Lower leg skin (tissue), 4 donors: ENCODE measurements at places on chromosomes 11 and 22. TPM values are rescaled to one million over a fixed set of nuclear protein-coding genes. Genes with fewer than 3 reads are reported as not detected.
A peak's percentile ranks its signal among the peaks of the same experiment; 100 is the strongest.

Gene RAB36
- total RNA-seq, result 1.3 TPM

DNA sequence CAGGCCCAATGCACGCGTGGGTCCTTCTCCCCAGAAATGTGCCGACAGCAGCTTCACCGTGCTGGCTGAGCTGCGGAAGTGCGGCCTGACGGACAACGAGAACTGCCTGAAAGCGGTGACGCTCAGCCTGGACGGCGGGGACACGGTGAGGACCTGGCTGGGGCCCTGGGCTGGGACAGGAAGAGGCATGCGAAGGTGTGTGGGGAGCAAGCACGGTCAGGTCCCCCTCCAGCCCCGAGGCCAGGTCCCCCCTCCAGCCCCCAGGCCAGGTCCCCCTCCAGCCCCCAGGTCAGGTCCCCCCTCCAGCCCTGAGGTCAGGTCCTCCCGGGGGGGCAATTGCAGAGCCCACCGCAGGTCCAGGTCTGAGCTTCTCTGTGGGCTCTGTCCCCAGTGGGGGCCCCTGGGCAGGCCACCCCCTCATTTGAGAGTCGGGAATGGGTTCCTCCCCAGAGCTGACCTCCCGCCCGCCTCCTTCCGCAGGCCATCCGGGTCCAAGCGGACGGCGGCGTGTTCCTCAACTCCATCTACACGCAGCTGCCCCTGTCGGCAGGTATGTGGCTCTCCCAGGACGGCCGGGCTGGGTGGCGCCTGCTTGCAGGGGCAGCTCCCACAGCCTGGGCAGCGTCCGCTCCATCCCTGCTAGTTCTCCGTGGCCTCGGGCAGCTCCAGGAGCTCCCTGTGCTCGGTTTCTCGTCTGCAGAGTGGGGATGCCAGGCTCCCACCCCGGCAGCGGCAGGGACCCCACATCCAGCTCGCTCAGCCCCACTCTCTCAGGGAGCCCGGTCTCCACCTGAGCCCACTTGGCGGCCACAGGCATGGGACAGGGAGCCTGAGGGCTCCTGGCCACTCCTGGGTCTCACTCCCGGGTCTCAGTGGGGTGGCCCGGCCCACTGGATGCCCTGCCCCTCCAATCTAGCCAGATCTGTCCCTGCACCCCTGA lies 7.9 kb downstream of the MUC5B start:
- DNase-seq, result no peak

- DNase-seq, result peak; percentile 56
These were observed 75.9 kb upstream of the PRR5 start for GRCh38 chr22:44625981-44626687.

- DNase-seq, result no peak
These were observed 1.3 kb upstream of the INSC start for GRCh38 chr11:15113381-15113780.

DNA sequence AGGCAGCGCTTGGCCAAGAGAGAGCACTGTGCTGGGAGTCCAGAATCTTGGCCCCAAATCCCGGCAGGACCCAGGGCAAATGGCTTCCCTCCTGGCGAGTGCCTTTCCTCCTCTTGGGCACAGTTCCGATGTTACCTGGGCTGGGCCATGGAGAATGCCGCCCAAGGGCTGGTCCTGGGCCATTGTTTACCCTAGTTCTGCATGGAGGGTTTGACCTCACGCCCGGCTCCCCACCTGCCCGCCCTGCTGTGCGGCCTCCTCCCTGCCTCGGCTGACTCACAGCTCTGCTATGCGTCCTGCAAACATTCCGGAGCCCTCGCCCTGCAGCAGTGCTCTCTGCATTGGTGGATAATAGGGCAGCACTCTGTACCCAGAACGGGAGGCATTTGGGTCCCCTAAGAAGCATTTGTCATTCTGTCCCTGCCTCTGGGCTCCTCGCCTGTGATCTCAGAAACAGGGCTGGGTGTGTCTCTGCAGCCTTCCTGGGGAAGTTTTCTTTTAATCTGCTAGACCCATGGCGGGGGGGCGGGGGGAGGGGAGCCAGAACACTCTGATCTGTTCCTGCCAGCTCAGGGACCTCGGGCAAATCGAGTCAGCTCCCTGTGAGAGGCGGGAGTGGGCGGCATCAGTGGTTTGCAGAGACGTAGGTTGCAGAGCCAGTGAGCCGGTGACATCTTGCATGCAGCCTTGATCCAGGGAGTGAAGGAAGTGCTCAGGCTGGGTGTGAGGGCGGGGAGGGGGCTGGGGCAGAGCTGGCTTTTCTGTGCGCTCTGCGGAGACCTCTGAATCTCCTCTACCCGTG lies 32.9 kb upstream of the SMIM38 start:
- DNase-seq, result peak; percentile 63

- DNase-seq, result no peak
These were observed 55.6 kb downstream of the ARHGEF12 start for GRCh38 chr11:120391854-120392253.

GRCh38 chr11:6094186-6094585 lies 13.3 kb upstream of the OR56B4 start:
- DNase-seq, result no peak

DNA sequence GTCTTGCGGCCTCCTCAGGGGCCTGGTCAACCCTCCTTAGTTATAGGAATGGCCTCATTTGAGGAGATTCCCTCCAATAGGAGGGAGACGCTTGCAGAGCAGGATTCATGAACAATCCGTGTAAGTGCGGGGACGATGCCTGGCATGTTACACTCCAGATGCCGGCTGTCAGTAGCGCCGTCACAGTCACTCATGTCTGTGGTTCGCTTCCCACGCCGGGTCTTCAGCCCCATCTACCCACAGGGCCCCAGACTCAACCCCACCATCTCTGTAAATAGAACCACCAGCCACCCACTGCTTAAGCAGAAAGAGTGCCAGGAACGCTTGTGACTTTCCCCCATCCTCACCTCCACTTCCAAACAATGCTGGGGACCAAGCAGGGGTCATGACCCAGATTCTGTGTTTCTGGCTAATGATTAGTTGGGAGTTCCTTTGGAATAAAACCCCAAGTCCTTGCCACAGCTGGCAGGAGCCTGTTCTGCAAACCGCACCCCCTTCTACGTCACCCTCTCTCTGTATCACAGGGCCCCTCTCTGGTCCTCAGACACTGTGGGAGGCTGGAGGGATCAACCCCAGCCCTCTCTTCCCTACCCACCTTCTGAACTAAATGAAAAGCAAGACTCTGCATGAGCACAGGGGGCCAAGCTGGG lies 38.8 kb upstream of the TOLLIP start:
- peak; percentile 77 for DNase-seq

DNA sequence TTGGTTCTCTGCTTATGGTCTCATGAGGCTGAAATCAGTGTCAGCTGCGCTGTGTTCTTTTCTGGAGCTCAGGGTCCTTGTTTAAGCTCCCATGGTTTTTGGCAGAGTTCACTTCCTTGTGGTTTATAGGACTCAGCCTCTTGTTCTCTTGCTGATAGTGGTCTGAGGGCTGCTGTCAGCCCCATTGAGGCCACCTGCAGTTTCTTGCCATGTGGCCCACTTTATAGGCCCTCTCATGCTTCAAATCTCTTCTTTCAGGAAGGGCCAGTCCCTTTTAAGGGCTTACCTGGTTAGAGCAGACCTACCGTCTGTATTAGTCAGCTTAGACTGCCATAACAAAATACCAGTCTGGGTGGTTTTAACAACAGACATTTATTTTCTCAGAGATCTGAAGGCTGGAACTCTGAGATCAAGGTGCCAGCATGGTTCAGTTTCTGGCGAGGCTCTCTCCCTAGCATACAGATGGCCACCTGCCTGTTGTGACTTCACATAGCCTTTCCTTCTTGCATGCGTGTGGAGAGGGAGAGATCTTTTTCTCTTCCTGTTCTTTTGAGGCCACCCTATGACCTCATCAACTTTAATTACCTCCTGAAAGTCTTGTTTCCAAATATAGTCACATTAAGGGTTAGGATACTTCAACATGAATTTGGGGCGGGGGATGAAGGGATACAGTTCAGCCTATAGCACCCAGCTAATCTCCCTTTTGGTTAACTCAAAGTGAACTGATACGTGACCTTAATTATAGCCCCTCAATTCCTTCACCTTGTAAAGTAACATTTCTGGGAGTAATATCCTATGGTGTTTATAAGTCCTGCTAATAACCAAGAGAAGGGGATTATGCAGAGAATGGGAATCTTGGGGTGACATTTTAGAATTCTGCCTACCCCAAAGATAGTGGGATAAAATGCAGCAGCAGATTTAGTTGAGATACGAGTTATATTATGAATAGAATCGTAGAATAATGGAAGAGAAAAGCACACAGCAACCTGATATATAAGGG lies 131.8 kb downstream of the UVRAG start:
- peak; percentile 19 for DNase-seq

GRCh38 chr11:1073851-1074243 lies 827 bp upstream of the MUC2 start:
- DNase-seq, result no peak

GRCh38 chr22:27994481-27995331 lies 75.7 kb upstream of the PITPNB start:
- DNase-seq, result peak; percentile 78

GRCh38 chr11:106304274-106304673 lies 226.8 kb downstream of the AASDHPPT start:
- DNase-seq, result no peak

GRCh38 chr22:22118987-22119386 lies 125.6 kb upstream of the VPREB1 start:
- no peak for DNase-seq

DNA sequence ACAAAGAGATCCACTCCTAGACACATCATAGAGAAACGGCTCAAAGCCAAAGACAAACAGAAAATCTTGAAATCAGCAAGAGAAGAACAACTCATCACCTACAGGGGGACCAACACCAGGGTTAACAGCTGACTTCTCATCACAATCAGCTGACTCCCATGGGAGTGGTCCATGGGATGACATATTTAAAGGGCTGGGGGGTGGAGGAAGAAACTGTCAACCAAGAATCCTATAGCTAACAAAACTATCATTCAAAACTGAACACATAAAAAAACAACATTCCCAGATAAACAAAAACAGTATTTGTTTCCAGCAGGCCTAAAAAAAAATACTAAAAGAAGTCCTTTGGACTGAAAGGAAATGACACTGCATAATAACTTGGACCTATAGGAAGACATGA lies 86.7 kb downstream of the APOL5 start:
- DNase-seq, result no peak

Gene FAM83F
- total RNA-seq, result 32.4 TPM

- DNase-seq, result no peak
These were observed 16.4 kb downstream of the SLN start for GRCh38 chr11:107695446-107695845.

- DNase-seq, result no peak
These were observed 13.5 kb upstream of the TMA7B start for GRCh38 chr22:39946503-39947219.

DNA sequence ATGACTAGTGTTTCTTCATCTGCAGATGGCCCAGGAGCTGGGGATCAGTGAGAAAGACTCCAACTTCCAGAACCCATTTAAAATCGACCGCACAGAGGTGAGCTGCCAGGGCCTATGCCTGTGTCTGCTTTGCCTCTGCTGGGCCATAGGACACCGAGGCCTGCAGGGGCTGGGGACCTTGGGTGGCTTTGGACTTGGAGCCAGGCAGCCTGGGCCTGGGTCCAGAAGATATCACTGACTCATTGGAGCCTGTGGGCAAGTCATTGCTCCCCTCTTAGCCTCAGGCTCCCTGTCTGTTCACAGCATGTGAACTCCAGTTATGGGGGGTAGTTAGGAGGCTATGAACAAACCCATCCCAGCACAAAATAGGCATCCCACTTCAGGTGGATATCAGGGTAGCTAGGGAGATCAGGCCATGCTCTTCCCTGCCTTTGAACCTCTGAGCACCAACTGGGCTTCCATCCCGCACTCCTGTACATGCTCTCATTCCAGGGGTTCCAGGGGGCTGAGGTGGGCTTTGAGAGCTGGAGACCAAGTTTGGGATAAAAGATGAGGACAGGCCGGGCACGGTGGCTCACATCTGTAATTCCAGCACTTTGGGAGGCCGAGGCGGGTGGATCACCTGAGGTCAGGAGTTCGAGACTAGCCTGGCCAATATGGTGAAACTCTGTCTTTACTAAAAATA lies 13.4 kb downstream of the CCDC134 start:
- DNase-seq, result no peak

- peak; percentile 91 for DNase-seq
These were observed at the start of gene PICK1 for GRCh38 chr22:38056969-38057891. PICK1 (plus strand) TSS chr22:38057404; CDS start chr22:38057810, 406 bp downstream.

Gene PTGDR2
- total RNA-seq, result 0.64 TPM

DNA sequence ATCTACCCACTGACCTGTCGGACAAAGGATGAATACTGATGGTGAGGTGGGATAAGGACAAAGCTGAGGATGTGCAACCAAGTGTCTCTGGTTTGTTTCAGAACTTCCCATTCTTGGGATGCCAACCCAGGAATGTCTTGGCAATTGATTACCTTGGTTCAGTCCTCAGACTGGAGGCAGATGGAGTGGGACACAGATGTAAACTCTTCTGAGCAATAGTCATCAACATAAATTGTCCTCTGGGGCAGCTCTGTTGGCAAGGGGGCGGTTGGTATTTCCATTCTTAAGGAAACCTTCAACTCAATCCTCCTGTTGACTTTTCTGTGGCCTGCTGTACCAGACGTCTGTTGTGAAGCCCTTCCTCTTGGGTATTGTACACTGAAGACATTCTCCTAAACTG lies 6.8 kb downstream of the ABTB2 start:
- DNase-seq, result no peak

DNA sequence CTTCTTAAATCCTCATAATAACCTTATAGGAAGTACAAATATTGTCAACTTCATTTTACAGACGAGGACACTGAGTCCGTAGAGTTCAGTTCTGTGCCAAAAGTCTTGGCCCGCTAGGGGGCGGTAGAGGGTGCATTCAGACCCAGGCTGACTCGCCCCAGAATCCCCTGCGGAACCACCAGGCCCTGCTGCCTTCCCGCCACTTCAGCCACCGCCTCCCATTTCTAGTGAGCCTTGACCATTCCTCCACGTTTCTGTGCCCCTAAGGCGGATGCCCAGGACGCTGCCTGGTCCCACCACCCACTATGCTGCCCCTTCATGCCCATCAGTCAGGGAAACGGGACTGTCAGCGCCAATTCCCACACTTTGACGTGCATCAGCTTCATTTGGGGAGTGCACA lies 19.1 kb downstream of the SYT13 start:
- no peak for DNase-seq

Gene ACER3
- total RNA-seq, result 5.4 TPM

DNA sequence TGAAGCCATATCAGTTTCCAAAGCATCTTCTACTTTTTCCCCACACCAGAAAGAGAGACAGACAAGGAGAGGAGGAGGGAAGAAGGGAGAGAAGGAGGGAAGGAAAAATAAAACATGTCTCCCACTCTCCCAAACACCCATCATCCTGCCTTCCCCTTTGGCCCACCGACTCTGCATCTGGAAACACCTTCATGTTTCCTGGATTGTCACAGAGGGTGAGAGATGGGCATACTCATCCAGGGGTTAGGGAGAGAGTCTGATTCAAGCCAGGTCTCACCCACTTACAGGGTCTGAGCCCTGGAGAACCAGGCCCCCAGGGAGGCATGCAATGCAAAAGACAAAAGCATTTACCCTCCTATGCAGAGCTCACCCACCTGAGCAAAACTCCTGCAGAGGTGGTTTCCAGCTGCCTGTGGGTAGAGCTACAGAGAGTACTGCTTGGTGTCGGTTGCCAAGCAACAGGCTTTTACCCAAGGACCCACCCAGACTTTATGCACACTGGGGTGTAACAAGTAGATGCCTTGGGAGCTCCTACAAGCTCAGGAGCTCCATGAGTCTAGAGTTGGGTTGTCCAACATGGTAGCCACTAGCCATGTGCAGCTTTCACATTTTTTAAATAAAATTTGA lies 33.4 kb downstream of the MN1 start:
- DNase-seq, result no peak
